Activated naive CD4-positive, alpha-beta T cell treated with anti-CD3 and anti-CD28 coated beads for 36 hours (primary cell): ENCODE measurements at places on chromosomes 5 and 9. TPM values are rescaled to one million over a fixed set of nuclear protein-coding genes. Genes with fewer than 3 reads are reported as not detected.

The AK3 gene
- 50.9 TPM for total RNA-seq

The C9orf153 gene
- 0.40 TPM for total RNA-seq

The PDZD2 gene
- total RNA-seq = 0.05 TPM

The GNA14 gene
- not detected for total RNA-seq

DNA sequence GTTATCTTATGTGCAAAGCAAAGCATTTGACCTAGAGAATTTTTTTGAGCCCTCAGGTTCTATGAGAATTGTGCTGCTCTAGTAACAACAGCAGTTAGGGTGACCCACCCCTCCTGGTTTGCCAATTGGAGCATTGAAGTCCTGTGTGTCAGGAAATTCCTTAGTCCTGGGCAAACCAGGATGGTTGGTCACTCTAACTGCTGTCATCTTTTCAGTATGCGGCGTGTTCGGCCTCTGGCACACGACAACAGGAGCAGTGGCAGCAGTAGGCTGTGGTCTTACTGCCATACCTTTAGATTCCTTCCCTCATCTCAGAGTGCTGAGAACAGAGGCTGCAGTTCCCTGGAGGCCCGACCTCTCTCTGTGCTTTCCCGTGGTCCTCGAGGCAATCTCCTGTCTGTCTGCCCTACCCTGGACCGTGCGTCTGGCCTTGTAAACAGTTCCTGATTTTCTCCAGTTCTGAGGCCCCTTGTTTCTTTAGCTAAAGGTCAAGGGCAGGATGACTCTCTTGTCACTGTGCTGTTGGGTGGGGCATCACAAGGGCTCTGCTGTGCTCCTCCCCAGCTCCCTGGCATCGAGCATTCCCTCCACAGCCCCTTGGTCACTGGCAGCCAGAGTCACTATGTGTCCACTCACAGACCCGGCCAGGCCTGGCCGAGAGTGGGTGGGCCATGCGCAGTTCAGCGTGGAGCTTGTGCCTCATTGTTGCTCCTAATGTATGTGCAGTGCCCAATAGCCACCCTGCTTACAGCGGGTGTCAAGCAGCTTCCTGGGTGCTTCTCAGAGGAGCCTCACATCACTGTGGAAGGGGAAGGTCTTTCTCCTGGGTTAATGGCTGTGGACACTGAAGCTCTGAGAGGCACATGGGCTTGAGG, 18.5 kb upstream of the COL15A1 start:
- DNase-seq = no peak

GRCh38 chr9:95057101-95057500, 260.4 kb downstream of the FANCC start:
- DNase-seq = no peak

DNA sequence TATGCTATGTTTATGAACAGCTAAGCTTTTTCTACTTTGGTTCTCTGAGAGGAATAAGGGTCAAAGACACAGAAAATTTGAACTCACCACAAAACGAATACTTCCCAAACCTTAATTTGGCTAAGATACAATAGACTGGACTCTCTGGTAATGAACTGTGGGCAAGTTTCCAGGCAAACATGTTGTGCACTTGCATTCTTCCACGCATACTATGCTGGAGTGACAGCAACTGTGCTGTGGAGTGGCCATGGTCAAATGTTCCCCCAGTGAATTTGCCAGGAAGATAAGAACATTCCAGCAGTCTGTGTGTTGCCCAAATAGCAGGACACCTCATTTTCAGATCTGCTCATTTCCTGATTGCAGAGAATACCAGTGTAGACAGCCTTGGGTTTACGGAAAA, 275.3 kb upstream of the IL12B start:
- DNase-seq = no peak
